Esophagus muscularis mucosa (tissue), 4 donors: ENCODE measurements at places on chromosomes 2 and 18. TPM values are rescaled to one million over a fixed set of nuclear protein-coding genes. Genes with fewer than 3 reads are reported as not detected.

The CD302 gene
- 38.7 TPM for total RNA-seq

The ACVR1 gene
- total RNA-seq = 36.7 TPM

- DNase-seq = no peak
Measured at GRCh38 chr2:216219861-216220260, 110.7 kb downstream of the XRCC5 start.

- no peak for DNase-seq
Measured at GRCh38 chr2:128557831-128558241, 239.2 kb upstream of the HS6ST1 start.
